ENCODE measurements at places on chromosomes 5 and 9.

GRCh38 chr5:14316471-14316870 lies 173.3 kb downstream of the TRIO start:
- DNase-seq: no peak

- no peak for DNase-seq
These were observed 57.7 kb downstream of the MAT2B start for GRCh38 chr5:163563112-163563511.

DNA sequence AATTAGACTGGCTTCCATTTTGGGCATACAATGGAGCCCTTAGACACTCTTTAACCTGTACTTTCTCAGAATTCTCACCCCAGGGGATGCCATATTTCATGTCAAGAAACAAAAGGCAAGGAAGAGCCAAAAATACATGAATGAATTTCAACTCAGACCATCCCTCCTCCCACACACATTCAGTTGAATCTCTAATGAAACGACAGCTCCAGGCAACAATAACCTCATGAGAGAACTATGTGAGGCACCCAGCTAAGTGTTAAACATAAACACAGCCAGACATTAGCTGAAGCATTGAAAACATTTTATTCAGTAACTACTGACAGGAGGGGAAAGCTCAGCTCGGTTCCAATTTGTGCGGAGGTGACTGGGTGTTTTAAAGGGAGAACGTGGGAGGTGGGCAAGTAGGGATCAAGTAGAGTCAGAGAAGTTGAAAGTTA lies 1359.1 kb upstream of the CDH9 start:
- no peak for DNase-seq

DNA sequence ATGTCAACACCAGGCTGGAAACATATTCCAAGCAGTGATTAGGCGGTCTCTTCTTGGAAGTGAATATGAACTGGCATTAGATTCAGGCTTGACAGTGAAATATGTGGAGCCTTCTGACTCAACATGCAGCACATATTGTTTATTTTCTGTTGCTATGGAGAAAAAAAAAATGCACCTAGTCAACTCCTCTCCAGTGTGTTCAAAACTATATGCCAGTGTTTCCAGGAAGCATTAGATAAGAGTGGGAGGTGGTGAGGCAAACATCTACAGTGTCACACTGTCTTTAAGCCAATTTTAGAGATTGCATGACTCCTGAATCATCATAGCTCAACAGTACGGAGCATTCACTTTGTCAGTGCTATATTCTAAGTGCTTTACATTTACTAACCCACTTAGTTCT lies 117.9 kb downstream of the HCN1 start:
- no peak for DNase-seq

DNA sequence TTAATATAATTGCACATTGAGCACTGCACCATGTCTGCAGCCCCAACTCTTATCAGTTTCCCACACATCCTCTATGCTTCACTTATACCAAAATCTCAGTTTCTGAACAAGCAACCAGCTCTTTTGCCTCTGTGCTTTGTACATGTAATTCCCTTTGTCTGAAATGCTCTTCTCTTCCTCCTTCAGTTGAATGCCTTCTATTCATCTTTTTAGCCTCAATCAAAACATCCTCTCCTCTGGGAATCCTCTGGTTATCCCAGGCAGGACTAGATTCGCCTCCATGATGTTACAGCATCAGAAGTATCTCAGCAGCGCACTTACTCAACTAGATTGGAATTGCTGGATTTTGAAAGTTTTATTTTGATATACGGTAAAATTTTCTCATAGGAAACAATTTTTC lies 143.3 kb downstream of the GAS1 start:
- no peak for DNase-seq

- DNase-seq: no peak
These were observed 56.1 kb downstream of the PTCH1 start for GRCh38 chr9:95460518-95461164.

- DNase-seq: no peak
These were observed 107.4 kb downstream of the FBXO38 start for GRCh38 chr5:148491015-148491792.

DNA sequence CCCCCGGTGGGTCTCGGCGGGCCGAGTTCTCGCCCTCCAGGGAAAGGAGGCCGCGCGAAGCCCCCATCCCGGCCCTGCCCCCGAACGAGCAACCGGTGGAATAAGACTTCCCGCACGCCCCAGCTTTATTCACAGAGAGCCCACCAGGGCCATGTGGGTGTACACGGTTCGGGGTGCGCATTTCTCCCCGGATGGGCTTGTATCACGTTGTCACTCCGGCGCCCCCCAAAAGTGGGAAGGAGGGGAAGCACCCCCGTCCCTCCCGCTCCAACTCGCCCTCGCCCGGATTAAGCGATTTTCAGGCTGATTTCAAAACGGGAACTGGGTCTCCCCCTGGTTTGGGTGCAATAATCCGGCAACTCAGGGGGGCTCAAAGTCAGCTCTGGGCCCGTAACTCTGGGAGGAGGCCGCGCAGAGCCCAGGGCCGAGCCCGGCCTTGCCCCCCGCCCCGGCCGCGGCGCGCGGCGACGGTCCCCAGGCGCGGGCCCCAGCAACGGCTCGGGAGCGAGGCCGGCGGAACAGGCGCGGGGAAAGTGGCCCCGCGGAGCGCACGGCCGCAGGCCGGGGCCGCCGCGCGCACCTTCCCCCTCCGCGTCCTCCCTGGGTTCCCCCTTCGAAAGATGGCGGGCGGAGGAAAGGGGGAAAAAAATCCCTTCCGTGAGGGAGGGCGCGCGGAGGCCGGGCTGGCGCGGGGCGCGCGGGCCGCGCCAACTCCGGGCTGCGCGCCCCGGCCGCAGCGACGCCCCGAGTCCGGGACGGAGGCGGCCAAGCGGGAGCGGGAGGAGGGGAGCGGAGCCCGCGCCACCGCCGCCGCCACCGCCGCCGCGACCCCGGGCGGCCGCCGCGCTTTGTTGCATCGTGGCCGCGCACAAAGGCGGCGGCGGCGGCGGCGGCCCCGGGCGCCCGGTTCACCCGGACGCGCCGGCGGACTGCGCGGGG lies 644 bp downstream of the BRD3 start:
- DNase-seq: peak; percentile 38
